Heart left ventricle (tissue), 16 donors: ENCODE measurements at places on chromosomes 1 and 21. TPM values are rescaled to one million over a fixed set of nuclear protein-coding genes. Genes with fewer than 3 reads are reported as not detected.

Gene HLCS
- total RNA-seq = 6.2 TPM

GRCh38 chr1:112322983-112323678 is 72.9 kb upstream of the CTTNBP2NL start:
- DNase-seq = no peak

Gene SYT11
- total RNA-seq = 14.0 TPM

GRCh38 chr1:106817575-106817974 is 238.9 kb upstream of the PRMT6 start:
- no peak for DNase-seq

- no peak for DNase-seq
Observed at GRCh38 chr1:65253800-65254319, 55.5 kb upstream of the DNAJC6 start.

GRCh38 chr1:240630409-240630808 is 18.5 kb upstream of the GREM2 start:
- no peak for DNase-seq

GRCh38 chr1:92485381-92486250 is 1.1 kb downstream of the GFI1 start:
- DNase-seq = no peak
